ENCODE measurements at places on chromosomes 6 and 20.

DNA sequence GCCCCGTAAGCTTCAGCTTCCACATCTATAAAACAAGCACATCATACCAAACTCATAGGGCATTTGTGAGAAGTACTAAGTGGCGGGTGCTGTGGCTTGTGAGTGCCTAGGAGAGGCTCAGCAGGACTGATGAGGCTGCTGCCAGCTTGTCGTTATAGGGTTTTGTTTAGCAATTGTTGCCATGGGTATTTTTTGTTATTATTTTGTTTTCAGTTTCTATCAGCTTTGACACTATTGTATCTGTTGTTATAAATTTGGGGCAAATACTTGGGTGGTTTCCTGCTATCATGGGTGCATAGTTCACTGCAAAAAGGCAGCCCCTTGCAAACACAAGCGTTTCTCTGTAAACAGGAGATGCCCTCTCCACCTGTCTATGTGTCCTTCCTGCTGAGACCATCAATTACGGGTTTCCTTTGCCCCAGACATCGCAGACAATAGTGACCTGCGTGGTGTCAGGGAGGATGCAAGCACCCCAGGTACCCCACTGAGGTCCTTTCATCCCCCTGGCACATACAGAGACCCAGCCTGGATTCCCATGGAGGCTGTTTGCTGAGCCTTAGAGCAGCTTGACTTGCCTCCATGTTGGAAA, 3.1 kb upstream of the CCDC167 start:
- DNase-seq = no peak

GRCh38 chr6:7172649-7173048, 64.9 kb downstream of the RREB1 start:
- DNase-seq = no peak

DNA sequence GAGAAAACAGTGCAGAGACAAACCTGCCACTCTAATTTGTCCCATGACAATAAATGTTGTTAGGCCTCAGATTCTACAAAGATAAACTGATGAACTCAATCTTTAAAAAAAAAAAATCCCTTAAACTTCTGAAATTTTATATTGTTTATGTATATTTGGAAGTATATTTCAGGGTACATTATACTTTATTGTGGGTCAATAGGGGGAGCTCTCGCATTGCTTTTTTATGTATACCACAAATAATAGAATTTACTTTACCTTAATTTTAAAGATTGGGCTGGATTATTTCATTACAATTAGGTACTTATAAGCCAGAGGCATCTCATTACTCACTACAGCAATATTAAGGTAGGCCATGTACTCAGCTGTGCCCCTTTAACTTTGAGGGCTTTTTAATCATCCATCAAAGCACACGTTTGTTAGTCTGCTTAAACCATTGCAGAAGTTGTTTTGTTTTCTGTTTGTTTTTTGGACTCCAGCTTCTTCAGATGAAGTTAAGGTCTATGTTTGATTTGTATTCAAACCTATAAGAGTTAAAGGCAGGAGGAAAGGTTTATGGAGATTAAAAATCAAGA, 56.3 kb upstream of the EYA4 start:
- DNase-seq = no peak

DNA sequence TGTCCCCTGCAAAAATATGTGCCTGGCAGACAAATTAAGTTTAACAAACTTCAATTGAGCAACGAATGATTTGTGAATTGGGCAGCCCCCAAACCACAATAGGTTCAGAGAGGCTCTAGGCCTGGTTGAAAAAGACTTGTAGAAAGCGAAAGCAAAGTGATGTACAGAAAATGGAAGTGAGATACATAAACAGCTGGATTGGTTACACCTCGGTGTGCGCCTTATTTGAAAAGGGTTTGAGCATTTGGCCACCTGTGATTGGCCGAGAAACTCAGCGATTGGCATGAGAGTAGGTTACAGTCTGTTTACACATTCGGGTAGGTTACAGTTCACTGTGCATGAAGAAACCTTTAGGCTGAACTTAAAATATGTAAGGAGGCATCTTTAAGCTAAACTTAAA, 136.9 kb downstream of the CD83 start:
- no peak for DNase-seq

DNA sequence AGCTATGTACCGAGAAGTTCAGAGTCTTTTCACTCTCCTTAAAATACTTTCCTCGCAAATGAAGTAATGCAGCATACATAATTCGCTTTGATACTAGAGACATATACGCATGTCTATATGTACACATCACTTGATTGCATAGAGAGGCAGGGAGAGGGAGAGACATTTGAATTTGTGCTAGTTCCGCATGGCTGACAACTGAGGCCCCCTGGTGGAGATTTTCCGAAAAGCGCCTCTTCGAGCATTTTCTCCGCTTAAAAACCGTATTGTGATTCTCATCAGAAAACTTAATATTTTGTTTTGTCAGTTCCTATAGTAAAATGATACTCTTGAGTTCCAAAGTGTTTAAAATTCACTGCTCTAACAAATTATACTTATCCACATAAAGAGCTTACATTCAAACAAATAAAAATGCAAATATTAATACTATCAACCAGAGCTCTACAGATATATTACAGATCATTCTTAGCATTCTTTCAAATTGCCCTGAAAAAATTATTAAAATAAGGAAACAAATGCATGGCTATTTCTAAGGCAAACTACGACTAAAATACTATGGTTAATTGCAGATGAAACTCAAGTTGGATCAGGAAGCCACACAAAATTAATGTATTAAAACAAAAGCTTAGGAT, 637 bp downstream of the MYLK4 start:
- DNase-seq = peak; percentile 43

GRCh38 chr20:9500121-9500520, 14.3 kb upstream of the LAMP5 start:
- no peak for DNase-seq

GRCh38 chr6:93398723-93399122, 20.6 kb downstream of the EPHA7 start:
- DNase-seq = no peak

DNA sequence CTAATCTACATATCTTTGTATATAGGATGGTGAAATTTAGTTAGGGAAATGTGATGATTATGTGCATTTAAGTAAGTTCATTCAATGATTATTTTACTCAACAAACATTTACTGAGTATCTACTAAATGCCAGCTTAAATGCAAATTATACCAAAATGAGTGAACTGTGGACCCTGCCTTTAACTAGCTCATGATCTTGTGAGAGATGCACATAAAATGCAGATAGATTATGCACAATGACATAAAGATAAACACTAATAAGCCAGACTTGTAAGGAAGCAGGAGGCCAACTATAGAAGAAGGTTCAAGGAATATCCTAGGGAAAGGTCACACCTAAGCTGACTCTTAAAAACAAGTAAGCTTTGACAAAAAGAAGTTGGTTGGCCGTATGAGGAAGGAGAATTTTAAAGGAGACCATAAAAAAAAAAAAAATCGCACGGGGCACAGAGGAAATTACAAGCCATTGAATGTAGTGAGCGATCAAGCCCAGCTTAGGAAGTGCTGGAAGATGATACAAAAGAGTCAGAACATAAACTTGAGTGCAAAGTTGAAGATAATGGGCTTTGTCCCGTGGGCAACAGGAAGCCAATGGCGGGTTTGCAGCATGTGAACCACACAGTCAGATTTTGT, 107.9 kb downstream of the NRSN1 start:
- DNase-seq = no peak

GRCh38 chr6:146029573-146030184, 817 bp downstream of the GRM1 start:
- no peak for DNase-seq

GRCh38 chr6:67683960-67684359, 951.1 kb upstream of the ADGRB3 start:
- DNase-seq = no peak

DNA sequence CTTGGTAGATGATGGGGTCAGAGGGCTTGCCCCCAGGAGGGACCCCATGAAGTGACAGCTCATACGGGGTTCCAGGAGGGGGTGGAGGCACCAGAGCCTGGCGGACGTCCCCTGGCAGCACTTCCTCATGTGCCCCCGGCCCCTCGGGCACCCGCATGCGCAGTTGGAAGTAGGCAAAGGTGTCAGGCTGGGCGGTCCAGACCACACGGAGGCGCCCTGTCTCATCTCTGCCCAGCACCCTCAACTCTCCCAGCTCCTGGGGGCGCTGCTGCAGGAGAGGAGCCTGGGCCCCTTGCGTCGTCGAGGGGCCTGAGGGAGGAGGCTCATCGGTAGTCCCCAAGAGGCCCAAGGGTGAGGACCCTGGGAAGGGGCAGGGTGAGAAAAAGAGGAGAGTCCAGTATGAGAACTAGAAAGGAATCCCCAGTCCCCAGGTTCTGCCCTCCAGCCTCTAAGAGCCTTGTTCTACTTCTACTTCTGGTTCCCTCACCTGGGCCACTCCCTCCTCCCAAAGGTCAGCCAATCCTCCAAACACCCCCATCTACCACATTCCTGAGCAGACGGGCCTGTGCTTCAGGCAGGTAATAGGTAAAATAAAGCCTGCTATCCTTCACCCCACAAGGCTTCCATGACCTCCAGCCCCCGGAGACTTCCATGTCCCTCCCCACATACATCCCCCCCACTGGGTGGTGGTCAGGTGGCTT, 23.2 kb downstream of the TNXB start:
- DNase-seq = no peak

DNA sequence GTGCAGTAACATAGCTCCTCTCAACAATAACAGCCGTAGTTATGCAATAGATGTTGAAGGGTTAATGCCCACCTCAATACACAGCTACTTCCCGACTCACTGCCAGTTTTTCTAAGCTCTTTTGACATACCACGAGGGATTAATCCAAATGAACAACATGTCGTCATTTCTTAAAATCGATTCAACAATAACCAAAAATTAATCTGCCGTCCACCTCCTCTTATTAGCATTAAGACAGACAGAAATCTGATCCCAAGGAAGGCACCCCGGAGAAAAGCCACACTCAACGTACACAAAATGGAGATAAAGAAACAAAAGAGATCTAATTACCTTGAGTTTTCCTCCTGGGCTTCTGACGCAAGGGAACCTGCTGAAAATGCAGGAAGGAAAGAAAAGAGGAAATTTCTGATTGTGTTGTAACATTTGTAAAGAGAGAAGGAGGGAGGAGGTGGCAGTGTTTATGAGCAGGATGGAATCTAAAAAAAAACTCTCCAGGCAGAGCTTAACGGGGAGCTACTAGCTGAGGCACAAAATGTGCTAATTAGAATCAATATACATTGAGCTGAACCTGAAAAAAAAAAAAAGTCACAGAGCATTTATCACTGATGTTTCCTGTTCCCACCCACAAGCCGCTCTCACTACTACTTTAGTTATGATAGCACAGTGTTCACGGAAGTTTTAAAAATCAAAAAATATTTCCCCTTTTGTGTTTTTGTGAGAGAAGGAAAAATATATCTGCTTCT, 109.3 kb downstream of the IPCEF1 start:
- no peak for DNase-seq

DNA sequence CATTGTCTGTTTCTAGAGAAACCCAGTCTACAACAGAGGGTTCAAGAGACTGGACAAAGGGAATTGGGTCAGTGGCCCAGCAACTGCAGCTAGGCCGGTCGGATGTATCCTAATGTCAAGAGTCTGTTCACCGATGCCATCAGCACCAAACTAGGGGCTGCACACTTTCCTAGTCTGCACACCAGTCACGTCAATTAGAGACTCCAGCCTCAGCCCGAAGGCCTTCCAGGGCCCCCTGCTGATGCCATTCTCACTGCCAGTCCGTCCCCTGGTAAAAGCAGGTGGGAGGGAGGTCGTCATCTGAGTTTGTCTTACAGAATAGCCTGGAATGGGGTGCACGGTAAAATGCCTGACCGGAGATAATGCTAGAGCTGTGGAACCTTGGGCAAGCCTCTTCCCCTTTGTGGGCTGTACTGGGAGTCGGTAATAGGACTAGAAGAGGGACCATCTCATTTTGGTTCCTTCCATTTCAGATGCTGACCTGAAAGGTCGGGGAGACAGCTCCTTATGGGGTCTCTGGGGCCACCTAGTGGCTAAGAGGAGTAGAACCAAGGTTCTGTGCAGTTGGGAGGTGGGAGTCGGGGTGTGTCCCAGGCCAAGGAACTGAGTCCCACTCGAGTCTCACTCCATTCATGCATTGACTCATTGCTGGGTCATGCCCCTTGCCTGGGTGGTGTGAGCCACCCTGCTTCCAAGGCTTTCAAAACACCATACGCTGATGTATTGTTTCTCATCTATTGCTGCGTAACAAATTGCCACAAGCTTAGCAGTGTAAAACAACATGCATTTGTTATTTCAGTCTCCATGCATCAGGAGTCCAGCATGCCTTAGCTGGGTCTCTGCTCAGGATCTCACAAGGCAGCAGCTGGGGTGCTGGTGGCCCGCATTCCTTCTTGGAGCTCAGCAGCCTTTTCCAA, 5.1 kb downstream of the SOX12 start:
- DNase-seq = peak; percentile 63

GRCh38 chr6:112030206-112030960, 23.5 kb upstream of the CCN6 start:
- no peak for DNase-seq

DNA sequence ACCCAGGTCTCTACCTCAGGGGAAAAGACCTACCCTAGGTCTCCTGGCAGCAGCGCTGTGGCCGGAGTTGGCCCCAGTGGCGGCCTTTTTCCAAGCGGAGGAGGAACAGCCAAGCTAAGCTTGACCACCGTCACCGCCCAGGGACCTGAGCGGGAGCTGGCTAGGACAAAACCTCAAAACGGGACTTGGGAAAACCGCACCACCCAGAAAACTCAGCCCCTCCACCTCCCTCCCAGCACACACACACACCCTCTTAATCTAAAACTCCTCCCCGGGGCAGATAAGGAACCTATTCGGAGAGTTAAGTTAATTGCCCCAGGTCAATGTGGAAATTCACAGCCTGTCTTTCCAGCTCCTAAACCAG, 2.7 kb upstream of the TRERF1 start:
- no peak for DNase-seq

- DNase-seq = peak; percentile 35
Measured at GRCh38 chr20:3068986-3069900, 2.2 kb upstream of the OXT start.

- DNase-seq = no peak
Measured at GRCh38 chr6:40258531-40258930, 324.3 kb upstream of the MOCS1 start.

DNA sequence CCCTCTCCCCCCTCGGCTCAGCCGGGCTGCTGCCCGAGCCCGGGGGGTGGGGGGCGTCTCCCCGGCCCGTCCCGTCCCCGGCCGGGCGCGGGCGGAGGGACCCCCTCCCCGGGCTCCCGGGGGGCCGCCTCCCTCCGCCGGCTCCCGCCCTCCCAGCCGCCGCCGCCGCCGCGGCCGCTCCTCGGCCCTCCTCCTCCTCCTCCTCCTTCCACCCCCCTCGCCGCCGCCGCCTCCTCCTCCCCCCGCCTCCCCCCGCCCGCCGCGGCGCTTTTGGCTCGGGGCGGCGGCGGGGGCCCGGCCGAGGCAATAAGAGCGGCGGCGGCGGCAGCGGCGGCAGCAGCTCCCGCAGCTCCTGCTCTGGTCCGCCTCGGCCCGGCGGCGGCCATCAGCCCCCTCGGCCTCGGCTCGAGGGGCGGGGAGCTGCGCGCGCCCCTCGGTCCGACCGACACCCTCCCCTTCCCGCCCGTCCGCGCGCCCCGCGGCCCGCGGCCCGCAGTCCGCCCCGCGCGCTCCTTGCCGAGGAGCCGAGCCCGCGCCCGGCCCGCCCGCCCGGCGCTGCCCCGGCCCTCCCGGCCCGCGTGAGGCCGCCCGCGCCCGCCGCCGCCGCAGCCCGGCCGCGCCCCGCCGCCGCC, 38.7 kb downstream of the GNAS start:
- peak; percentile 67 for DNase-seq

Measured in stimulated activated CD4-positive, alpha-beta T cell treated with anti-CD3 and anti-CD28 coated beads, Interleukin-2, amount 100 ng/mL, for 4 hours (primary cell).